NCI-H1694 treated with DMSO at 0.1 percent for 48 hours (cell line): ENCODE measurements at places on chromosomes 5 and 9.

GRCh38 chr9:113621309-113621791 lies 157.8 kb downstream of the RGS3 start:
- DNase-seq: no peak

- peak; percentile 73 for DNase-seq
These were observed 14.5 kb downstream of the GSN start for GRCh38 chr9:121282277-121283079.

- no peak for DNase-seq
These were observed 5.9 kb downstream of the PNPLA7 start for GRCh38 chr9:137544176-137544760.

DNA sequence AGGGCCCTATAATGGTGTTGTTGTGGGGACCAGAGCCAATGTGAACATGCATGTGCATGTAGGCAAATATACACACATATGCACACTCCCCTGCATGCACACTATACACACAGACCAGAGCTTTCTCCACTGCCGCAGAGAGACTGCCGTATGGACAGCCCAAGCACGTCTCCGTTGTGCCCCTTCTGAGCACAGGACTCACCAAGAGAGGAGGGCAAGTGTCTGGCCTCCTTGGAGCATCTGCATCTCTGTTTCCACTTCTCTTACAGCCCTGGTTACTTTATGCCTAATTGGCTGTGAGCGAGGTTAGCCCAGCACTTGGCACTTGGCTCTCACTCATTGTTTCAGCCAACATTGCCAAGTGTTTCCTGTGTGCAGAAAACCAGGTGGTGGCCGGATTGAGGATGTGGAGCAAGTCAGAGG lies 30.4 kb downstream of the CSF2 start:
- no peak for DNase-seq
